Stimulated activated CD4-positive, alpha-beta T cell treated with anti-CD3 and anti-CD28 coated beads, Interleukin-1b, Interleukin-23, amount 100 ng/mL, for 4 hours (primary cell): ENCODE measurements at places on chromosomes 5 and 9.

GRCh38 chr5:66680804-66681203 is 84.6 kb downstream of the MAST4 start:
- no peak for DNase-seq

- no peak for DNase-seq
Measured at GRCh38 chr5:177314376-177315342, 3.0 kb upstream of the MXD3 start.

DNA sequence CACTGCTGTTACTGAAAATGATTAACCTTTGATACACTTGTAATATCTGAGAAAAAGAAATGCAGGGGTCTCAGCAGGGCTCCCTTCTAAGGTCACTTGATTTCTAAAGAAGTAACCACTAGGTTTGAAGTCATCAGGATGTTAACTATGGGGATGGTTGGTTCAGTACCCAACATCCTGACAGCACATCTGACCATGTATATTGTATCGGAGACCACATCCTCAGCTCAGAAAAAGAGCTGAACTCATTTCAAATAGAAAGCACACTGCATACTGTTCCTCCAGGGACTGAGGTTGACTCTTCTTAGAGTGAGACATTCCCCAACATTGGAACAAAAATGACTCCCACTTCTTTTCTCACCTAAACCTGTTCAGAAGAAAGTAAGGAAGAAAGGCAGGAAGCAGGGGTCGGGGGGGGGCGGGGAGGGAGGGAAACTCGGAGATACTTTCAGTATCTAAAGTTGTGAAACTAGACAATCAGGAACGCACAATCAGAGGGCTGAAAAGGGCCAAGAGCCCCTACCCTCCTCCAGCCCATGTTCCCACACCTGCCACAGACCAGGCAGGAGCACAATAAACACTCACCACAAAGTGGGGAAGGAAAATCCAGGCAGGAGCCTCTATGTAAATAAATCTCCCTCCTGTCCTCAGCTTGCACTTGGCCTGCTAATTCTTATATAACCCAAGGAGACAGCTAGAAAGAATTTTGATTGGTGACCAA is 730 bp upstream of the GZMA start:
- DNase-seq, result no peak

DNA sequence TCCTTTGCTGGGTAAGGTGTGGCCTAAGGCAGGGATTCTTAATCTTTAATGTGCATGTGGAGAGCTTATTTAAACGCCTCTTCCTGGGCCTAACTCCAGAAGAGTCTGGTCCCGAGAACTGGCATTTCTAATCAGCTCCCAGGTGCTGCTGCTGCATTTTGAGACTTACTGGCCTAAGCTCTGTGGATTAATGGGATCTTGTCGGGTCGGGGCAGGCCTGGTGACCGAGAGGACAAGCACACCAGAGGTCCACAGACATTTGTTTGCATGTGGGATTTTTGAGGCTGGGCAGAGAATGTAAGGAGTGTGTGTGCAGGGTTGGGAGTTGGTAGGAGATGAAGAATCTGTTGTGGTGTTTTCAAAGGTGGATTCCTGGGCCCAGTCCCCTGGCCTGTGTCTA is 95.0 kb upstream of the DAP start:
- no peak for DNase-seq

GRCh38 chr9:3386753-3387152 is 139.0 kb downstream of the RFX3 start:
- no peak for DNase-seq

- no peak for DNase-seq
Measured at GRCh38 chr5:124554746-124555578, 191.5 kb downstream of the ZNF608 start.

GRCh38 chr9:136645903-136646754 is 16.6 kb upstream of the EGFL7 start:
- DNase-seq, result no peak

GRCh38 chr5:33649549-33650482 is 209.1 kb downstream of the TARS1 start:
- no peak for DNase-seq

- DNase-seq, result no peak
Measured at GRCh38 chr5:11531811-11532555, 372.3 kb downstream of the CTNND2 start.

DNA sequence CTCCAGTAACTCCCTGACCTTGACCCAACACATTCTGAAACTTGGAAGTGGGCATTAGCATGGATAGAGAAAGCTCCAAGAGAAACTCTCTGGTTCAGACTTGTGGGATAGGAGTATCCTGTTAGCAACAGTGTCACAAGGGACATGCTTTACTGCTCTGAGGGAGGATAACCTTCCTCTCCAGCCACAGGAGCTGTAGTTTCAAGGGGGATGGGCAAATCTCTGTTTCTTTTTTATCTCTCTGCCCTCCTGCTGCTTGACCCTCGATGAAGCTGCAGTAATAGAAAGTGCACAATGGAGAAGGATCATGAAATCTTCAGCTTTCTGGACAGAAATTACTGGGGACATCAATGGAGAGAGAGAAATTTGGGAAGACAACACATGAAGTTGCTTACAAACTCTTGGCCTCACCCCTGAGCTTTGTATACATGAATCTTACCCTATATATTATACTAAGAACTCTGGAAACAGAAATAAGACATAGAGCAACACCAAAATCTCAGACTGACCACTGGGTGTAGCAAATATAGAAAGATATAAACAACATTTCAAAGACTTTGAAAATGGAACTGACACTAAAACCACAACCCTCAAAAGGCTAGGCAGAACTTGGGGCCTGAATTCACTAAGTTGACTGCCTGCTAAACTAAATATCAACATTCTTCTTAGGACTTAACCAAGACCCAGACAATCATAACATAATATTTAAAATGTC is 471.0 kb upstream of the MEF2C start:
- DNase-seq, result no peak
